RWPE1 (cell line): ENCODE measurements at places on chromosomes 3 and 15.

- DNase-seq: no peak
Observed at GRCh38 chr3:179410999-179411398, 40.3 kb downstream of the GNB4 start.

- DNase-seq: no peak
Observed at GRCh38 chr15:72474466-72474911, 359 bp downstream of the ARIH1 start.

- DNase-seq: no peak
Observed at GRCh38 chr3:160179906-160180305, 45.3 kb upstream of the C3orf80 start.

DNA sequence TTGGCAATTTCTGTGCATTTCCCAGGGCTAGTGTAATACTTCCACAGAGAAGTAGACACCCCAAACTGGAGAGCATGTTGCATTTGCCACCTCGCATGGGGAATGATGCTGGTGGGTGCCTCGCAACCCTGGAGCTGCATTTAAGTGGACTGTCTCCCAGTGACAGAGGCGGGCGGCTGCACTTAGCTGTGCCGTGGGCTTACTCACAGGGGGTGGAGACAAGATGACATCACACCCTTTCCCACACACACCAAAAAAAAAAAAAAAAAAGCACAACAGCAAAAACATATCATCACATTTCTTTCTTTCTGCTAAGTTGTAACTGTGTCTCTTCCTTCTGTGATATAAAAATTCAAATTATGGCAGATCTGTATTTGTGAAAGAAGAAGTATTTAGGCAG, at the start of gene ABI3BP:
Gene ABI3BP, minus strand, starts transcription at position 113 of the 400 bp plus-strand sequence. Its CDS starts 37 bp downstream, at position 76.
- peak; percentile 71 for DNase-seq

- DNase-seq: no peak
Observed at GRCh38 chr3:34200576-34200975, 402.1 kb downstream of the PDCD6IP start.

- DNase-seq: peak; percentile 22
Observed at GRCh38 chr15:85589851-85590250, 204.9 kb downstream of the KLHL25 start.

GRCh38 chr15:85141726-85142125, 160.1 kb downstream of the PDE8A start:
- no peak for DNase-seq

GRCh38 chr3:150064971-150065370, 94.3 kb upstream of the PFN2 start:
- no peak for DNase-seq

DNA sequence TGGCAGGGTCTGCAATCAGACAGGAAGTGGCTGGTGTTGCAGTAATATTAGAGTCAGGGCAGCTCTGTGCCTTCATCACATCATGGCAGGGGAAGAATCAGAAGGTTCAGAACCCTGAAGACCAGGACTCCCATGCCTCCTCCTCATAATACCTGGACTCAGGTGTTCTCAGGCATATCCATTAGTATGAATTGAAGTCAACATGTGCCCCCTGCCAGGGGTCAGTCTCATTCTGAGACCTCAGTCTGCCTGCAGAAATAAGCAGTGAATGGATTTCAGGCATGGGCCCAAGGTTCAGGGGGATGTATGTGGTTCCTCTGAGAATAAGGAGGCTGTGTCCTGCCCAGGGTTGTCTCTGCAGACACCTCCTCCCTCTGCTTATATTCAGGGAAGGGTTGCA, 74.2 kb downstream of the SPSB4 start:
- no peak for DNase-seq

DNA sequence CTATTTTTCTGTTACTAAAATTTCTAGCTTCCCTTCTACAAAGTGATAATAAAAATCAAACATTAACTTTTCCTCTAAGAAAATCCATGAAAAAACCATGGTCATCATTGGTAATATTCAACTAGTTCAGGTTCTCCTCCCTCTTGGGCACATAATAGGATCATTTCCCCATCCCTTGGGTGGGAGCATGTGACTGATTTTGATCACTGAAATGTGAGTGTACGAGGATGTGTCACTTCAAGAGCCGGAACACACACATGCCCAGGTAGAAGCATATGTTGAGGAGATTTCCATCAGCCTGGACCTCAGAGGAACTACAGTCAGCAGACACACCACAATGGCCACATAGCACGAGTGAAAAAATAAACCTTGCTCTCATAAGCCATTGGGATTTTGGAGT, 36.1 kb downstream of the AP3S2 start:
- no peak for DNase-seq

GRCh38 chr3:188583341-188584161, 429.6 kb downstream of the LPP start:
- no peak for DNase-seq

DNA sequence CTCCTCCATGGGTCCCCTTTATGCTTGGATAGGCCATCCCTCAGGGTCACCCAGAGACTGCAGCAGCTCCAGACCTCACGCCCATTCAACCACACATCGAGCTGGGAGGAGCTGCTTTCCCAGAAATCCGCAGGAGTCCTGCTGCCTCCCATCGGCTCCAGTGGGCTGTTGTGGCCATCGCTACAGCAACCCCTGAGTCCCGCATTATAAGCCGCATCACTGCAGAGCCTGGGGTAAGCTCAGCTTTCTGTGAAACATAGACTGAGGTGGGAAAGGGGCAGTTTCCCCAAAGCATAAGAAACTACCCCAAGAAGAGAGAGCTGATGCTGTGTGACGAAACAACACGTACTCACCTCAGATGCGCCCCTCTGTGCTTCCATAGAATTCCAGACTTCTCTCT, 35.7 kb downstream of the MRPL46 start:
- DNase-seq: no peak

DNA sequence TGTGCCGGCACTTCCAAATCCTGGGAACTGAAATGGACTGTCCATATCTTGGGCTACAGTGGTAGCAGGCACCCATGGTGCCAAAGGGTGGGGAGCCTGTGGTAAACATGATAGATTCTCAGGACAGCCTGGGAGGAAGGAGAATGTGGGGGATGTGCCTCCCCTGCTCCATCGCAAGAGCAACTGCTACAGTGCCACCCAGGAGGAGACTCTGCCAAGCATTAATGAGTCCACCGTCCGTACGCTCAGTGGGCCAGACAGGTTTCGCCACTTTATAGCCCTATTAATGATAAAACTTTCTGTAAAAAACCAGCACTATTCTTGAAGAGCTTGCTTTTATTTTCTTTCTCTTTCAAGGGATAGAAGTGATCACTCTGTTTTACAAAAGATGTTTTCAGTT, 75.2 kb downstream of the FMN1 start:
- DNase-seq: no peak
